ENCODE measurements at places on chromosomes 2 and 18.

DNA sequence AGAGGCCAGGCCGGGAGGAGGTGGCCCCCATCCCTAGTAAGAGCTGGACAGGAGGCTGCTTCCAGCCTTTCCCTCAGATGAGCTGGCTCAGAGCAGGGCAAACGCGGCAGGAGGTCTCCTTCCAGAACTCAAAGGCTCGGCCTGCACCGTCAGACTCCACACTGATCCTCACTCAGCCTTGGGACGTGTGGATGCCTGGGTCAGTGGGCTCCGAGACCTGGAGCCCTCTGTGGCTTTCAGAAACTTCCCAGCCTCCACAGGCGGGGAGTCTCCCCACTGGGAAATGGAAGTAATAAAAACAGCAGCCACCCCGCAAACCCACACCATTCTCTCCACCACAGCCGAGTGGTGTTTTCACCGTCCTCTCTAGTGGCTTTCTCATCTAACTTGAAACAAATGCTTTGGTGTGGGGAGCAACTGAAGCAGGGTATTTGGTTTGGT, 54.3 kb downstream of the INPP5D start:
- no peak for DNase-seq

DNA sequence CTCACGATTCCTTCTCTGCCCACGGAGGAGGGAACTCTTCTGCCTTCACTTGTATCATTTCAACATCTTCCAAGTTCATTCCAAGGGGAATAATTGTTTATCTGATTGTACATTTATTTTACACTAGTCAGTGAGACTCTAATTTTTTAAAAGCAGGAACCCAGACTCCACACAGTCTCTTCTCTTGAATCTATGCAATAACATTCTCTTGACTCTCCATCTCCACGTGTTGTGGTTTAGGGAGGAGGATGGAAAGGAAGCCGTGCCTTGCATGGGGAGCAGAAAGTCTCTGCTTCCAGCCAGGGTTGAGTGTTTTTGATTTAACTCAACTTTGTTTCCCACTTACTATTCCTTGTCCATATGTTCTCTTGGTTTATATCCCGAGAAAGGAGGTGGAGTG, 131.1 kb upstream of the RIOK3 start:
- no peak for DNase-seq

GRCh38 chr2:26848336-26849055, 564 bp downstream of the DPYSL5 start:
- DNase-seq: no peak

- DNase-seq: no peak
Observed at GRCh38 chr2:73987109-73987947, 2.6 kb downstream of the TET3 start.

- DNase-seq: no peak
Observed at GRCh38 chr2:23788100-23788499, 138.8 kb downstream of the ATAD2B start.

- DNase-seq: no peak
Observed at GRCh38 chr2:121943285-121943684, 187.8 kb downstream of the TSN start.

- DNase-seq: no peak
Observed at GRCh38 chr2:54763636-54764291, 40.3 kb downstream of the EML6 start.

GRCh38 chr2:18074476-18074875, 196.0 kb downstream of the KCNS3 start:
- DNase-seq: no peak

- DNase-seq: no peak
Observed at GRCh38 chr2:184178229-184178628, 420.1 kb upstream of the ZNF804A start.

DNA sequence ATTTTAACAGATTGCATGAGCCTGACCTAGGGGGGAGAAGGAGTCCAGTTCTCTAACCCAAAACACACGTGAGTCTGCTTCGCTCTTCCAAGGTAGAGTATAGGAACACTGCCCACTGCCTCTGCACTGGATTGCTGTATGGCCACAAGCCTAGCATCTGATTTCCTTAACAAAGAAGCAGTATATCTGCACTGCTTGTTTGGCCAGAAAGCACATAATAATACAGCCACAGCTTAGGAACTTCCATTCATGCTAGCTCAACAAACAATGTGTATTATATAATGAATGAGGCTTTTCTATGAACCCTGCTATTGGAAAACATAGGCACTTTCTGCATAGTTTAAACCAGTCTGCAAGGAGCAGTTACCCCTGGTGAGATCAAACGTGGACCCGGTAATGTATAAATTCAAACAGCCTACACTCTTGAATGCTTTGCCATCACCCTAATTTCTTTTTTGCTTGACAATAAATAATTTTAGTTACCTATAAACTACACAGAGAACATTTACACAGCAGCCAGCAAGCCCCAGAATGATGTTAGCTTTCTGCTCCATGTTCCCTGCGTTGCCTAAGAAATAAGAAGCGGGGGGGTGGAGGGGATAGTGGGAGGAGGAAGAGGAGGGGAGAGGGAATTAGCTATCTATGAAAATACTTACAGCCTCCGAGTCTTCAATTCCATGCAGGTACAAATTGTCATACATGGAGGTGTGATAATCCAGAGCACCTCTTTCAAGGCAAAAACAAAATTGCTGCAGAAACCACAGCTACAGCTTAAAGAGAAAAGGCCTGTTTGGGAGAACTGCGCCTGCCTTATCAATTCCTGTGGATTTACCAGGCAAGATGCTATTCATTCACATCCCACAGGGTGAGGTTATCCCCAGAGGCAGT, 125.6 kb downstream of the CACNB4 start:
- no peak for DNase-seq

DNA sequence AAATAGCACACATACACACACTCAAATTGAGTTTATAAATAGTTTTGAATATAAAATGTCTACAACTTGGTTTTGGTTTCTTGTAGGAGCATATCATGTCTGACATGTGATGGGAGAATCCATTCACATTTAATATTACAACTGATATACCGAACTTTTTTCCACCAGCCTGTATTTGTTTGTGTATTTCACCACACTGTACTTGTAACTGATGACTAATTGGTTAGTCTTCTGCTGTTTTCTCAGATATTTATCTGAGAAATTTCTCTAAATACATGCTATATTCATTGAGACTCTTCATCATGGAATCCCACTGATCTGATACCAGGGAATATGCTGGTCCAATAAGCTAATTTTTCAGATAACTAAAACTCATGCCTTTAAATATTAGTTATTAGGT, 56.3 kb upstream of the UBXN4 start:
- DNase-seq: no peak

DNA sequence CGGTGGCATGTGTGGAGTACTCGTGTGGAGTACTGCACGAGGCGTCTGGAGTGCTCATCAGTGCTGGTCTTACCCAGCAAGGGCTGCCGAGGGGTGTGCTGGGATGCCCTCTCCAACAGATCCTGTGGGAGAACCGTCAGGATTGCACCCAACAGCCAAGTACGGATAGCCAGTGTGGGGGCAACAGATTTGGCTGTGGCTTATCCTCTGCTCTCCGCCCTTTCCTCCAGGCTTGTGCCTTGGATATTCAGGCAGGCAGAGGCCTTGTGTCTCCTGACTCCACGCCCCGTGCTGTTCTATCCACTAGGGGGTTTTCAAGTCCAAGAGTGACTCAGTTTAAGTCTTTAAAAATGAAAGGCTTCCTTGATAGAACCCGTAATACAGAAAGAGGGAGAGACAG, 321.0 kb upstream of the HS6ST1 start:
- DNase-seq: no peak

- no peak for DNase-seq
Observed at GRCh38 chr2:221833966-221834365, 261.9 kb upstream of the EPHA4 start.

DNA sequence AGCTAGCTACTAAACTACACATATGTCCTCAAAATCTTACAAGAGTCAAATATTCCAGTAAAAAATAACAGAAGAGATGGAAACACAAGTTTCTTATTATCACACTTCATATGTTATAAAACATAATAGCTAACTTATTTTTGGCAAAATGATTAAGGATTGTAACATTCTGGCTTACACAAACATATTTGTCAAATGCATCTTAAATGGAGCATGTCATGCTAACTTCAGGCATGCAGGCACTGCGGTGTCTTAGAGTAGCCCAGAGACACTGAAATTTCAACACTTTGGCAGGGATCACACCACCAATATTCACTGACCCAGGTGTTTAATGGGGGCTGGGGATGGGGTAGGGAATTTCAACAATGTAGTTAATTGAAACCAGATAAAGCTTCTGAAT, 51.6 kb downstream of the LDAH start:
- no peak for DNase-seq

DNA sequence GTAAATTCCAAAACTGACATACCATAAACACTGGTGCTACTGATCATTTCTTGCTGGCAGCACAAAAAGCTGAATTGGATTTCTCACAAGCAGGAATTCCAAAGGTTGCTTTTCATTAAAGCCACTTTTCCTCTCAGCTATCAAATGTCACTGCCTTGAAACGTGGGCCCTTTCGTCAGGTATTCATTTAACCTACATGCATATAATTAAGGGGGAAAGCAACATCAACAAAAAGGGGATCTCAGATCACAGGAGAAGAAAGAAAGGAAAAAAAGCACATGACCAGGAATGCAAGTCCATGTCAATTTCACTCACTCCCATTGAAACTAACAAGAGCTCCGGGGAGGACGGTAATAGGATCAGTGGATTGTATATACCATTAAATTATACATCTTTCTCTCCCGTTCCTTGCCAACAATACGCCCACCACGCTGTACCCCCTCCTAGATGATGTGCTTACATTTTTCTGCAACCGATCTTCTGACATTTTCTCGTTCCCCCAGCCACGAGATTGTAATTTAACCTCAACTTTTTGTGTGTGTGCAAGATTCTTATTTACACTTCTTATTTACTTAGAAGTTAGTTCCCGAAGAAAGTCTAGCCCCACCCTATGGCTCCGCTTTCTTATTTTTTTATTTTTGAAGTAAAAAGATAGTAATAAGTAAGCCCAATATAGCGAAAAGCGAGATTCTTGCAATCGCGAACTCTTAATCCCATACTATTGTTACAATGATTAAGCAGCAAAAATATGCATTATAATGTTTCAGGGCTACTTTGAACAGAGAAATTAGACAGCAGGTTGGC, 725 bp downstream of the FIGN start:
- DNase-seq: no peak

DNA sequence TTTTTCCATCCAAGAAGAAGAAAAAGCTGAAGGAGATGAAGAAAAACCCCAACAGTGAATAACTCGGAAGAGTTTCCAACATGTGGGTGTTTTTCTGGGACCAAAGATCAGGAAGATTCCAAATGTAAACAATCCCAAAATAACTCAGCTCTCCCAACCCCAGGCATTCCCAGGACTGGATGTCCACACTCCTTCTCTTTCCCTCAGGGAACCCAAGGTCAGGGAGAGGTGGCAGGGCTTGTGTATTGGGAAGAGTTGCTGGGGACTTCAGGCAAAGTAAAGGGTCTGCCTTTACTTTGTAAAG, 268.0 kb downstream of the DYSF start:
- no peak for DNase-seq

DNA sequence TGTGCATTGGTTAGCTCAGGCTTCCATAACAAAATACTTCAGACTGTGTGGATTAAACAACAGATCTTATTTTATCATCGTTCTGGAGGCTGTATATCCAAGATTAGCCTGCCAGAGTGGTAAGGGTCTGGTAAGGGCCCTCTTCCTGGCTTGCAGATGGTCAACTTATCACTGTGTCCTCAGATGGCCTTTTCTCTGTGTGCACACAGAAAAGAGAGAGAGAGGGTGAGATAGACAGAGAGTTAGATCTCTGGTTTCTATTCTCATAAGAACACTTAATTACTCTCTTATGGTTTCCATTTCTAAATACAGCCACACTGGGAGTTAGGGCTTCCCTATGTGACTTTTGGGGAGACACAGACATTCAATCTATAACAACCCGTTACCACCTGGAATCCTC, 1003.5 kb downstream of the TSN start:
- no peak for DNase-seq

DNA sequence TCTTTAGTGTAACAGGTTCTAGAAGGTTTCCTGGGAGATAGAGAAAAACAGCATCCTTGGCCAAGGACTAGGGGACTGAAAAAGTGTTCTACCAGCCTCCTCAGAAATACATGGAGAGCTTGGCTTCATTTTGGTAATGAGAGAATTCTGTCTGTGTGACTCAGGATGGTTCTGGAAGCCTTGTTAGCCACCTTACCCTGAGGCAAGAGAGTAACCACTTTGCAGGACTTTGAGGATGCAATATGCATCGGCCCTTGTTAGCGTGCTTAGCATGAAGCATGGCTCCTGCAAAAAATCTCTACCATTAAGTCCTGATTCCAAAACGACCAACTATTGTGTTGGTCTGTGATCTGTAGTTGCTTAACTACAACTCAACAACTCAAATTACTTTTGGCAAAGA, 79.8 kb downstream of the C1QL2 start:
- no peak for DNase-seq

DNA sequence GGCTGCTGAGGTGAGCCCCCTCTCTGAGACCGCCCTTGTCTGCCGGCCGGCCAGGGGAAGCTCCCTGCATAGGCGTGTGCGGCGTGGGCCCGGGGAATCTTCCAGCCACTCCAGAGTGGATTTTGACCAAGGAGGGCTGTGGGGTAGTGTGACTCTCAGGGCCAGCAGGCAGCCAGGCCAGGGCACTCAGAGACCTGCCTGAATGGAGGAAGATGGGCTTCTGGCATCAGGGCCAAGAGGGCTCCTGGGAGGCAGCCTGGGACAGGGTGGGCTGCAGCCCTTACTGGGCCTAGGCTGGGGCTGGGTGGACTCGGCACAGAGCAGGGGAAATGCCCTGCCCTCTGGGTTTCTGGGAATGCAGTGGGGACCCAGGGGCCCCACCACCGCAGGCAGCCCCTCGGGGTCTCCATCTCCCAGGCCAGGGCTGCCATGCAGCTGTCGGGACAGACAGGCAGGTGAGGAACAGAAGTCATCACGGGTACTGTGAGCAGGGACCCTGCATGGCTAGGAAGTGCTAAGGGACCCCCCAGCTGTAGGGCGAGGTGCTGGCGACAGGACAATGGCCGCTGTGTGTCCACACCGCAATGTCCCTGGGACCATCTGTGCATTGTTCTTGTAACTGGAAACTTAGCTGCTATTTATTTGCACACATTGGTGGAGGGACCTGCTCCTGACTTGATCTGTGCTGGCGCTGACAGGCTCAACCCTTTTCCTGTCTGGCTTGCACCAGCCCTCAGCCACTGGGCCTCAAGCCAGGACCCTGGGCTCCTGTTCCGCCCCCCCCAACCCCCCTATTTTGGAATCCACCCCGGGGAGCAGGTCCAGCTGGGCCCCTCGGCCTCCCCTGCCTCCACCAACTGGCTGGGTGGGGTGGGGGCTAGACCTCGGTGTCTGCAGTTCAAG, 4.1 kb downstream of the PDCD1 start:
- DNase-seq: no peak
